ENCODE measurements at places on chromosomes 1 and 21. TPM values are rescaled to one million over a fixed set of nuclear protein-coding genes. Genes with fewer than 3 reads are reported as not detected.

The TCHH gene
- total RNA-seq = 0.28 TPM

The IL24 gene
- total RNA-seq = not detected

The ANKRD45 gene
- total RNA-seq = not detected

The IL23R gene
- not detected for total RNA-seq

The EPHA2 gene
- total RNA-seq = 263 TPM

DNA sequence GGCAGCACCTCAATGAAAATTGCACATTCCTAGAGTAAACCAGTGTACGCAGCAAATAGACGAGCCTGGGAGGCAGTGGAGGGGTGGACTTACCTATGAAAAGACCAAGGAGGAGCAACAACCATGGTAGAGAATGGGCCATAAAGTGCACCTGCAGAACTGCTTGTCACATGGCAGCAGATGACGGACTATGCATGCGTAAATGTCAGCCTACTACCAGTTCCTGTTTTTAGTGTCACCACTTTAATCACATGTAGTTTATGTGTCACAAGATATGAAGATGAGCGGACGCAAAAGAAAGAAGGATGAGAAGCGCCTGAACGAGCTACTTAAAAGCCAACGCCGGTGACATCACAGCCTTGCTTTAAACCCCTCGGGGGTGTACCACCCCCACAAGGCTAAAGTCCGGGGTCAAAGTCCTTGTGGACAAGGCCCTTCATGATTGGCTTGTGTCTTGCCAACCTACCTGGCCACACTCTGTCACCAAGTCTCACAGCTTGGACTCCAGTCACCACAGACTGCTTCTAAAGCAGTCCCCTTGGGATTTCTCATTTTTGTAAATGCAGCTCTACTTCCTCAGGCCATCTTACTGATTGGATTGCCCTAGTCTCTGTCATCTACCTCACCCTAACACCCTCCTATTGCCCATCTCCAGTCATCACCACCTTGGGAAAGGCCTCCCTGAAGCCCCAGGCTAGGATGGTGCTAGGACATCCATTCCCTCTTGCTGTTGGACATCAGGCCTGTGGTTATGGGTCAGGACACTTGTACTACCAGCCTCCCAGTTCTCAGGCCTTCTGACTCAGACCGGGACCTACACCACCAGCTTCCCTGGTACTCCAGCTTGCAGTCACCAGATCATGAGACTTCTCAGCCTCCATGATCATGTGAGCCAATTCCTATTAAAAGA lies 6.0 kb upstream of the LY9 start:
- no peak overlapping the region for H3K27ac ChIP-seq
- H3K4me3 ChIP-seq = no peak overlapping the region
- H3K36me3 ChIP-seq = no peaks in the 10 kb centered on the region
- 0 out of 2 replicates have a peak, but pooled peaks cover 2% of the 10 kb centered on the region for H3K27me3 ChIP-seq

DNA sequence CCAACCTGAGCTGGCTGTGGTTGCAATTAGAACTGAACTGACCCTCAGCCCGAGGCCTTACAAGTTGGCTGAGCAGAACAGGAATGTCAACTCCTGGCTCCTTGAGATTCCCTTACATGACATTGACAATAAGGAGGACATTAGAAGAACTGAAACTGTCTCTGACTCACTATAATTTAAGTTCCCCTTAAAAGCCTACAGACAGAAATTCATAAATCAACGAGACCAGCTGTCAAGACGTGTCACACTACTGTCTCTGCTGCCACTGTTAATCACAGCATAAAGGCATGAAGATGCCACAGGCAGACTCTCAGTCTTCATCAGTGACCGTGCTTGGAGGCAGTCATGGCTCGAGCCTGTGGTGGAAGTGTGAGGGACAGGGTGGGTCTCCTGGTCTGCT lies 168.8 kb downstream of the GABPA start:
- DNase-seq = no peak
- H3K27me3 ChIP-seq = no peaks in the 10 kb centered on the region
- no peaks in the 10 kb centered on the region for H3K4me1 ChIP-seq
- no peak overlapping the region for H3K27ac ChIP-seq

DNA sequence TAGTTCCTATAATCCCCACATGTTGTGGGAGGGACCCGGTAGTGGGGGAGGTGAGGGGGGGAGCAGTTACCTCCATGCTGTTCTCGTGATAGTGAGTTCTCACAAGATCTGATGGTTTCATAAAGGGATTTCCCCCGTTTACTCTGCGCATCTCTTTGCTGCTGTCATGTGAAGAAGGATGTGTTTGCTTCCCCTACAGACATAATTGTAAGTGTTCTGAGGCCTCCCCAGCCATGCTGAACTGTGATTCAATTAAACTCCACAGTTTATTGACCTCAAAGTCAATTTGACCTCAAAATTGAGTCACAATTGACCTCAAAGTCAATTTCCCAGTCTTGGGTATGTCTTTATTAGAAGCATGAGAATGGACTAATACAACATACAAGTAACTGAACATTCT lies 19.7 kb downstream of the DPH5 start:
- DNase-seq = no peak
- H3K4me1 ChIP-seq = no peaks in the 10 kb centered on the region
- H3K4me3 ChIP-seq = no peak overlapping the region
- H3K27ac ChIP-seq = no peak overlapping the region
- H3K27me3 ChIP-seq = no peaks in the 10 kb centered on the region
- H3K36me3 ChIP-seq = no peaks in the 10 kb centered on the region

DNA sequence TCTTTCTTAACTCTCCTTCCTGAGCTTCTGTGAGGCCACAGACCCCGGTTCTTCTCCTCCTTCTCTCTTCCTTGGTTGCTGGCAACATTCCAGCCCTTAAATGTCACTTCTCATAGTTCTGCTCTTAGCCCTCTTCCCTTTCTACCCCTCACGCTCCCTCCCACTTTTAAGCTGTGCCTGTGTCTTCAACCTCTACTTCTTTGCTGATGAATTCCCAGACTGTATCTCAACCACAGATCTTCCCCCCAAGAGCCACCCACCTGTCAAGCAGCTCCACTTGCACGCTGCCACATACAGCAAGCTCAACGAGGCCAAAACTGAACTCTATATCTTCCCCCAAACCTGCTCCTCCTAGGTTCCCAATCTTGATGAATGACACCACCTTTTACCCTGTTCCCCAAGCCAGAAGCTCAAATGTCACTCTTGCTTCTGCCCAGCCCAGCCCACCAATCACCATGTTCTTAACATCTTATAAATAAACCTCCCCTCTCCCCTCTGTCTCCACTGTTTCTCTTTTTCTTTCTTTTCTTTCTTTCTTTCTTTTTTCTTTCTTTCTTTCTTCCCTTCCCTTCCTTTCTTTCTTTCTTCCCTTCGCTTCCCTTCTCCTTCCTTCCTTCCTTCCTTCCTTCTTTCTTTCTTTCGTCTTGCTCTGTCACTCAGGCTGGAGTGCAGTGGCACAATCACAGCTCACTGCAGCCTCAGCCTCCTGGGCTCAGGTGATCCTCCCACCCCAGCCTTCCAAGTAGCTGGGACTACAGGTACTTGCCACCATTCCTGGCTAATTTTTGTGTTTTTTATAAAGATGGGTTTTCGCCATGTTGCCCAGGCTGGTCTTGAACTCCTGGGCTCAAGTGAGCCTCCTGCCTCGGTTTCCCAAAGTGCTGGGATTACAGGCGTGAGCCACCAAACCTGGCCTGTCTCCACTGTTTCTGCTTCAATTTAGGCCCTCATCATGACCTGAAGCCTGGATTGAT lies 19.8 kb upstream of the PTP4A2 start:
- peaks cover 37% of the 10 kb centered on the region for H3K4me1 ChIP-seq
- no peaks in the 10 kb centered on the region for H3K27me3 ChIP-seq
- H3K4me3 ChIP-seq = no peak overlapping the region
- H3K27ac ChIP-seq = peak overlapping the region; percentile 45
- DNase-seq = no peak

- DNase-seq = no peak
- no peak within 1 kb of the TSS for H3K27ac ChIP-seq
- H3K4me1 ChIP-seq = peaks cover 8% of the 10 kb centered on the region
- H3K27me3 ChIP-seq = peaks cover 46% of the 10 kb centered on the region
These were observed at the start of gene PROX1 for GRCh38 chr1:213987927-213988506. TSS of gene PROX1 (plus strand) at chr1:213987973. CDS start at chr1:213996536, 8,563 bp downstream.

GRCh38 chr1:25516686-25517085 lies 26.7 kb upstream of the LDLRAP1 start:
- no peak for DNase-seq
- no peak overlapping the region for H3K4me3 ChIP-seq
- no peaks in the 10 kb centered on the region for H3K36me3 ChIP-seq
- no peaks in the 10 kb centered on the region for H3K4me1 ChIP-seq

DNA sequence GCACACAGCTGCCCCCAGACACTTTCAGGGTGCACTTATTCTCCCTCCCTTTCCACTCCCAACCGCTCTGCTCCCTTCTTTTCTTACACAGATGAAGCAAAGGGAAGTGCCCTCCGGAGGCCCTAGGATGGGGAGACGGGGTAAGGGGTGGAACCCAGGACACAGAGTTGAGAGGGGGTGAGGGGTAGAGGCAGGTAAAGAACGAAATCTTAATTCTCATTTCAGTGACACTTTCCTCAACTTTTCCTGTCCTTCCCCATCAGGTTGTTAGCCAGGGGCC lies 12.8 kb downstream of the PLEKHO1 start:
- H3K27me3 ChIP-seq = no peaks in the 10 kb centered on the region
- no peaks in the 10 kb centered on the region for H3K4me1 ChIP-seq
- H3K4me3 ChIP-seq = no peak overlapping the region

DNA sequence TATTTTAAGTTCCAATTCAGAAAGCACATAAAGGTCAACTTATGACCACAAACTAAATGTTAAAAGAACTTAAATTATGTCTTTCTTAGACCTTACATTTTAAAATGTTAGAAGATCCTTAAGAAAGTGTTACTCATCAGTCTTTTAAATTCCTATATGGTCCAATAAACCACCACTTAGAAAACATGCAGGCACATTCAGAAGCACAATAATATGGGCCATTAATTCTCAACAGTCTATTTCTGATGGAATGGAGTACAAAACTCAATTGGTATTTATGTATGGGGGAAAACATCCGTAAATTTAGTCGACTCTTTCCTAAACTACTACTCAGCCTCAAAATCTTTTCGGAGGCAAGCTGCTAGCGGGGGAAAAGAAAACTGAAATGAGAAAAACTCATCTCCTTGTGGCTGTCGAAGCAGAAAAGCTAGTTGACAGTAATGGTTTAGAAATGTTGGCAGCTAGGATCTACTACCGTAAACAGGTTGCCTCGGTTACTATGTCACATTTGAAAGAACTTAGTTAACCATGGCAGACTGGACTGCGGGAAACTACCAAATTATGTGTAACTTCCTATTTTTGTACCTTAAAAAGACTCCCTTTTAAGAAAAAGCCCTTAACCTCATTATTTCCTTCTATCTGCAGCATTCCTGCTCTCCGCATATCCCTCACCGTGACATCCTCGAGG lies 1.0 kb downstream of the TRMT1L start:
- H3K4me3 ChIP-seq = peak overlapping the region; percentile 99
- no peak for DNase-seq
- H3K27ac ChIP-seq = peak overlapping the region; percentile 95
- H3K27me3 ChIP-seq = no peaks in the 10 kb centered on the region
- peaks cover 2% of the 10 kb centered on the region for H3K36me3 ChIP-seq

GRCh38 chr1:247079141-247079874 lies 697 bp upstream of the ZNF670 start:
- peaks cover 12% of the 10 kb centered on the region for H3K4me1 ChIP-seq
- peak overlapping the region; percentile 96 for H3K4me3 ChIP-seq
- no peaks in the 10 kb centered on the region for H3K27me3 ChIP-seq
- peak; percentile 20 for DNase-seq
- peak overlapping the region; percentile 91 for H3K27ac ChIP-seq
- H3K36me3 ChIP-seq = no peaks in the 10 kb centered on the region

DNA sequence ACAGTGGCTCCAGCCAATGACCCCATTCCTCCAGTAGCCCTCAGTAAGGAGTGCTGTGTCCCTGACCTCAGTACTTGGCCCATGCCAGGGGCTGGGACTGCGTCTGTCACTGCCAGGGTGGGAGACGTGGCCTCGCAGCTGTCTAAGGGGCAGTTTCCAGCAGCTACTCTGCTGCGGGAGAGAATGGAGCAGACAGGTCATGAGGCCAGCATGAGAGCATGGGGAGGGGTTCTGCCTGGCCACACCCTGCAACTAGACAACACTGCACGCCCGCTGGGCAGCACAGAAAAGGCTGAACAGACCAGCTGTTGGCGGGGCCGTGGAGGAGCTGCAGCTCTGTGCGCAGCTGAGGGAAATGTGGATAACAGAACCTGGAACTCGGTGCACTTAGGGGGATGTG lies 91.6 kb upstream of the COL6A1 start:
- H3K27me3 ChIP-seq = no peaks in the 10 kb centered on the region
- no peak for DNase-seq
- H3K4me3 ChIP-seq = no peak overlapping the region
- H3K4me1 ChIP-seq = no peaks in the 10 kb centered on the region
- H3K36me3 ChIP-seq = no peaks in the 10 kb centered on the region
- H3K27ac ChIP-seq = no peak overlapping the region

GRCh38 chr1:168373869-168374268 lies 93.2 kb downstream of the TBX19 start:
- no peaks in the 10 kb centered on the region for H3K4me1 ChIP-seq
- H3K36me3 ChIP-seq = no peaks in the 10 kb centered on the region
- H3K4me3 ChIP-seq = no peak overlapping the region
- no peak for DNase-seq
- no peak overlapping the region for H3K27ac ChIP-seq
- no peaks in the 10 kb centered on the region for H3K27me3 ChIP-seq

GRCh38 chr1:113073479-113073950 lies 517 bp downstream of the LRIG2 start:
- peaks cover 9% of the 10 kb centered on the region for H3K4me1 ChIP-seq
- H3K36me3 ChIP-seq = peaks cover 3% of the 10 kb centered on the region
- no peaks in the 10 kb centered on the region for H3K27me3 ChIP-seq
- H3K4me3 ChIP-seq = peak overlapping the region; percentile 88

GRCh38 chr1:16109571-16109970 lies 36.1 kb upstream of the FAM131C start:
- no peak for DNase-seq
- no peaks in the 10 kb centered on the region for H3K27me3 ChIP-seq
- H3K27ac ChIP-seq = no peak overlapping the region
- H3K4me3 ChIP-seq = no peak overlapping the region
- H3K4me1 ChIP-seq = peaks cover 13% of the 10 kb centered on the region

DNA sequence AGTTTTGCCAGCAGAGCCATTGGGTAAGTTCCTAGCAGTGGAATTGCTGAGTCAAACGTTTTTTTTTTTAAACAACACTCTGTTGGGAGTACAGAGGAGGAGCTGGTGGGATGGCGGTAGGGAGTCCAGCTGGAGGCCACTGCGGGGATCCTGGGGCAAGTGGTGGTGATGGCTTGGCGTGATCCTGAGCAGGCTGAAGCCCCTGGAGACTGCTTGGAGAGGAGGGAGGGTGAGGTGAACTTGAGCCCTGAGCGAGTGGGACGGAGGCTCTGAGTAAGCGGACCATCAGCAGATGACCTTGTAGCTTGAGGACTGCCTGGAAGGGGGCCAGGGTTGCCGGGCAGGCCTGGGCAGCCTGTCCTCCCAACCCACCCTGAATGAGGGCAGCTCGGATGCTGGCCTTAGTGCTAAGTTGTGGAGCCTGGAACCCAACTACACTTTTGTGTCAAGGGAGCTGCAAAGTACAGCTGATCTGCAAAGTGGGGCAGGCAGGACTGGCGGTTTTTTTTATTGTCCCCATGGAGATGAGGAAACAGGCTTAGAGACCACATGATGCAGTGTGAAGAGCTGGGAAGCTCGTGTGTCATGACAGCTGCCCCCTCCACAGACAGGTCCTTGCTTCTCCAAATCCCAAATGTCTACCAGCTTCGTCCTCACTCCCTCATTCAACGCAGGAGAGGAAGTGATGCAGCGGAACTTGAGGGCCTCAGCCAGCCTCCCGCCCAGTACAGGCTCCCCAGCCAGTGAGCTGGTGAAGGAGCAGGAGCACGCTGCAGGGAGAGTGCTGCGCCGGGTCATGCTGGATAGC lies 20.2 kb downstream of the MRPL37 start:
- H3K4me3 ChIP-seq = no peak overlapping the region
- H3K36me3 ChIP-seq = peaks cover 6% of the 10 kb centered on the region
- DNase-seq = no peak
- H3K4me1 ChIP-seq = no peaks in the 10 kb centered on the region
- H3K27ac ChIP-seq = no peak overlapping the region
